ENCODE measurements at places on chromosomes 7 and 10. TPM values are rescaled to one million over a fixed set of nuclear protein-coding genes. Genes with fewer than 3 reads are reported as not detected.

DNA sequence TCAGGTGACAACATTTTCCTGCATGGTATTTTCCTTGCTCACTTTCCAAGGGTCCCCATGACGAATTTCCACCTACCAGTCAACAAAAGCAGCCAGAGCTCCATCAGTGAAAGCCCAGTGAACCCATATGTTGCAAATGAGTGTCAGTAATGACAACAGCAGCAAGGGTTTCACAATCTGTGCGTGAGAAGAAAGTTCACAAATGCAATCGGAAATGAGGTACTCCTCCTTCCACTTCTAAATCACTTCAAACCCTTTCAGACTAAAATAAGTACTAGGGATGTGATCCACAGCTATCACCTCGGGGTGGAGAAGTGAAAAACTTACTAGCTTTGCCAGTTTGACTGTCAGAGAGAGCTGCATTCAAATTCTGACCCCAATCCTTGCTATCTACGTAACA is 55.6 kb upstream of the BET1 start:
- DNase-seq = no peak
- no peak overlapping the region for H3K4me3 ChIP-seq
- peaks cover 13% of the 10 kb centered on the region for H3K4me1 ChIP-seq
- H3K27ac ChIP-seq = no peak overlapping the region

- peaks cover 3% of the 10 kb centered on the region for H3K4me1 ChIP-seq
- H3K4me3 ChIP-seq = no peak overlapping the region
- no peaks in the 10 kb centered on the region for H3K27me3 ChIP-seq
- no peak overlapping the region for H3K27ac ChIP-seq
- H3K36me3 ChIP-seq = no peaks in the 10 kb centered on the region
Measured at GRCh38 chr10:63375458-63375857, 90.3 kb downstream of the JMJD1C start.

GRCh38 chr10:69901628-69902505 is 100.2 kb downstream of the COL13A1 start:
- H3K36me3 ChIP-seq = peaks cover 6% of the 10 kb centered on the region
- DNase-seq = peak; percentile 75
- peak overlapping the region; percentile 6 for H3K27ac ChIP-seq
- H3K27me3 ChIP-seq = peaks cover 4% of the 10 kb centered on the region
- peaks cover 15% of the 10 kb centered on the region for H3K4me1 ChIP-seq

The TFEC gene
- total RNA-seq = 0.56 TPM

The TCAF1 gene
- 79.7 TPM for total RNA-seq

The OR6B1 gene
- not detected for total RNA-seq
